Dorsolateral prefrontal cortex (tissue), 122 donors: ENCODE measurements at places on chromosomes 16 and 17. TPM values are rescaled to one million over a fixed set of nuclear protein-coding genes. Genes with fewer than 3 reads are reported as not detected.

Gene ZNF689
- 9.0 TPM for total RNA-seq

- DNase-seq = no peak
Measured at GRCh38 chr16:23160574-23160973, 11.3 kb upstream of the USP31 start.

- no peak for DNase-seq
Measured at GRCh38 chr17:74917430-74917829, 5.6 kb downstream of the USH1G start.

GRCh38 chr17:27547301-27547683 is 83.7 kb upstream of the LGALS9 start:
- no peak for DNase-seq
